ENCODE measurements at places on chromosomes 11 and 22.

- no peak for DNase-seq
Observed at GRCh38 chr11:129453293-129453721, 77.7 kb downstream of the BARX2 start.

DNA sequence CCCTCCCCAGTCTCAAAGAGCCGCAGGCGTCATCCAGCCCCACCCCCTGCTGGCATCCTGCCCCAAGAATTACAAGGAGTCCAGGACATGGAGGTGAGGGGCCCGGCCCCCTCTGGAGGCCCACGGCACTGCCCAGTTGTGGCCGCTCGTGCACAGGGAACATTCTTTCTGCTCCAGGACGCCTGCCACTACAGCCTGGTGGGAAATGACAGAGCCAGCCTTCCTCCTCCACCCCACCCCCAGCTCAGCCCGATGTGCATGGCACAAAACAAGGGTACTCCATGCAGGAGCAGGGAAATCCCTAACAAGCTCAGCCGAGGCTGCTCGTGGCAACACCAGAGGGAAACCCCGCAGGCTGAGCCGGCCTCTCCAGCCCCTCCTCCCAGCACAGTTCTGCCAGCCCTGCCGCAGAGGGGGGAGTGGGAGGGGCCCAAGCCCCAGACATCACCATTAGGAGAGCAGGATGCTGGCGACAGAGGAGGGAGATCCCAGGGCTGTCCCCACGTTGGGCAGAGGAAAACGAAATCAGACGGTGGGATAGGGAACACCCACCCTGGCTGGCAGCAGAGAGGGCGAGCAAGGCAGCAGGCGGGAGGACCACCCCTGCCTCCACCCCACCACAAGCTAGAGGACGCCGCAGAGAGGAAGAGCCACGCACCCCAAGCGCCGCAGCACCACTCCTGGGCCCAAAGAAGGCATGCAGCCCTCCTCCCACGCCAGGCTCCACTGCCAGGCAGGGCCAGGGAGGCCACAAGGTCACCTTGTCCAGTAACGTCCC, 10.0 kb downstream of the IGSF9B start:
- DNase-seq: no peak

- DNase-seq: no peak
Observed at GRCh38 chr11:128915149-128915521, 24.0 kb downstream of the KCNJ5 start.

DNA sequence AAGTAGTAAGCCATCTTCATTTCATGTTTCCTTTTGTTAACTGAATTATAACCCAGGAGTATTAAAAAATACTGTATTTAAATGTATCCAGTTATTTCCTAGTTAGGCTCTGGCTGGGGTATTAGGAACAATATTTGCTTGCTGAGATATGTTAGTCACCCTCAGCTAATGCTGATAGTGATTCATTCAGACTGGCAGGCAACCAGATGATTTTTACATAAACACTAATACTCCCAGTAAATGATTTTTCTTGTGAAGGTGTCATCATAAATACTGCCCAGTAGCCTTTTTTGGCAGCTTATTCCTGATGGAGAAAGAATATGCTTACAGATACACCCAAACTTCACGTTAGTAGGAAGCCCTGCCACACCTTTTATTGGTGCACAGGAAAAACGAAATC, 8.1 kb downstream of the YWHAH start:
- DNase-seq: peak; percentile 40

DNA sequence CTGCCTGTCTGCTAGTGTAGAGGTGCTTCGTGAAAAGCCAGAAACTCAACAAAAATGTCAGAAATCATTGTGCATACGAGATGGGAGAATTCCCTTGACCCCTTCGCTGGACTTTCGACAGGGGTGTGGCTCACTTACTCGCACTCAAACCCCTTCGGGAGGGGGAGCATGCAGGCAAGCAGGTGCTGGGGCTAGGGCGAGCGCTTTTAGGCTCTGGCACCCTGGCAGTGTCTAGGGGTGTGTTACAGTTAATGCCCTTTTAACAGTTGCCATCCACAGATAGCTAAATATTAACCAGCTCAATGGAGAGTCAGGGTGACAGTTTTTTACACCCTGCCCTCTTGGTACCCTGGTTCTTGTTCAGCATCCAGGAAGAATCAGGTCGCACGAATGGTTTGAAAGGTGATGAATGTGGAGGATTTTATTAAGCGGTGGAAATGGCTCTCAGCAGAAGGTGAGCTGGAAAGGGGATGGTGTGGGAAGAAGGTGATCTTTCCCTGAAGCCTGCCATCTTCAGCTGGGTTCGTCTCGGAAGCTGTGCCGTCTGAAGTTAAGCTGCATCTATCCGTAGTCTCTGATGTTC, 59.6 kb upstream of the SHANK2 start:
- no peak for DNase-seq

DNA sequence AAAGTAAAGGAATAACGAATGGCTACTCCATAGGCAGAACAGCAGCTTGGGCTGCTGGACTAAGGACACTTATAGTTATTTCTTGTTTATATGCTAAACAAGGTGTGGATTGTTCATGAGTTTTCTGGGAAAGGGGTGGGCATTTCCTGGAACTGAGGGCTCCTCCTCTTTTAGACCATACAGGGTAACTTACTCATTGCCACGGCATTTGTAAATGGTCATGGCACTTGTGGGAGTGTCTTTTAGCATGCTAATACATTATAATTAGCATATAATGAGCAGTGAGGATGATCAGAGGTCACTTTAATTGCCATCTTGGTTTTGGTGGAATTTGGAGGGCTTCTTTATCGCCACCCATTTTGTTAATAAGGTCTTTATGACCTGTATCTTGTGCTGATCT, 7.0 kb downstream of the OR4X1 start:
- DNase-seq: no peak

DNA sequence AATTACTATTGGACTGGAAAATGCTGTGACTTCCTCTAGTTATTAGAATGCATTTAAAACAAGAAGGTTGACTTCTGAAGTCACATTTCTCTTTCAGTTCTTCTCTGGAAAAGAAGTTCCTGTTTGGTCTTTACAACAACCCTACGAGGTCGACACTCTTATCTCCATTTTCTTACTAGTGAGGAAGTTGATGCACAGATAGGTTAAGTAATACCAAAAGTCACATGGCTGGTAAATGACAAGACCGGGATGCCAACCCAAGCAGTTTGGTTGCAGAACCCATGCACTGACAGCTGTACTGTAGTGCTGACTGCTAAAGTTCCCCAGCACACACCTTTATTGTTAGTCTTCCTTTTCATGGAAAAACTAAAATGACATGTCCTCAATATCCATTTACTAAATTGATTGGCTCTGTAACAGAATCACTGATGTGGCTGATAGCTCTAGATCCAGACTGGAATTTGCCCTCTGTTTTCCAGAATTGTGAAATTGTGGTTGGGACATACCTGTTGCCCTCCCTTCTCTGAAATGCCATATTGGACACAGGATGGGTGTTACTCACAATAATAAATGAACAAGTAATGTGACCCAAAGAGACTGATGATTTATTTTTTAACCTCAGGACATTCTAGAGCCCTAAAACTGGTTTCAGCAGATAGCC, 9.4 kb upstream of the TECTA start:
- DNase-seq: peak; percentile 79

DNA sequence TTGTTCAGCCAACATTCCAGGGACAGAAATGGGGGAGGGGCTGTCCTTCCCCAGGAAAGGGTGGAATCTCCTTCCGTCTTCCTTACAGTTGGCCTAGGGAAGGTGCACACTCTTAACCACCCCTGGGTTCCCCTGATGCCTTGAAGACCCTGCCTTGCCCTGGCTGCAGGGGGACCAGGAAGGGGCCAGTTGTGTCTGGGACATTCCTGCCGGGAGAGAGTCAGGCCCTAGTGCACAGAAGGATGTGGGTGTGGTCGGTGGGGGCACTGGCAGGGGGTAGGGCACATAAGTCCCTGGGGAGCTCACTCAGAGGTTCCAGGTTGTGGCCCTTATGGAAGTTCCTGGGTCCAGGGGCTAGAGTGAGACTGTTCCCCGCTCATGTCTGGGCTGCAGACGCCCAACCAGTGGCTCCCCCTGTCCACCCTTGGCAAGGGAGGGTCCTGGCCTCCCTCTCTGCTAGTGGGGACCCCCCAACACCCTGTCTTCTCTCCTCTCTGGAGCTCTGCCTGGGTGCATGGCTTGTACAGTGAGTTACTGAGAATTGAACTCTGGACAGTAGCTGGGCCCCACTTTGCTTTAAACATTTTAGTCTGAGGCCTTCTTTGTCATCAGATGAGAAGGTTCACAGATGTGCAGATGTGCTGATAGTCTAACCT, 2.0 kb upstream of the APOBEC3A start:
- no peak for DNase-seq

DNA sequence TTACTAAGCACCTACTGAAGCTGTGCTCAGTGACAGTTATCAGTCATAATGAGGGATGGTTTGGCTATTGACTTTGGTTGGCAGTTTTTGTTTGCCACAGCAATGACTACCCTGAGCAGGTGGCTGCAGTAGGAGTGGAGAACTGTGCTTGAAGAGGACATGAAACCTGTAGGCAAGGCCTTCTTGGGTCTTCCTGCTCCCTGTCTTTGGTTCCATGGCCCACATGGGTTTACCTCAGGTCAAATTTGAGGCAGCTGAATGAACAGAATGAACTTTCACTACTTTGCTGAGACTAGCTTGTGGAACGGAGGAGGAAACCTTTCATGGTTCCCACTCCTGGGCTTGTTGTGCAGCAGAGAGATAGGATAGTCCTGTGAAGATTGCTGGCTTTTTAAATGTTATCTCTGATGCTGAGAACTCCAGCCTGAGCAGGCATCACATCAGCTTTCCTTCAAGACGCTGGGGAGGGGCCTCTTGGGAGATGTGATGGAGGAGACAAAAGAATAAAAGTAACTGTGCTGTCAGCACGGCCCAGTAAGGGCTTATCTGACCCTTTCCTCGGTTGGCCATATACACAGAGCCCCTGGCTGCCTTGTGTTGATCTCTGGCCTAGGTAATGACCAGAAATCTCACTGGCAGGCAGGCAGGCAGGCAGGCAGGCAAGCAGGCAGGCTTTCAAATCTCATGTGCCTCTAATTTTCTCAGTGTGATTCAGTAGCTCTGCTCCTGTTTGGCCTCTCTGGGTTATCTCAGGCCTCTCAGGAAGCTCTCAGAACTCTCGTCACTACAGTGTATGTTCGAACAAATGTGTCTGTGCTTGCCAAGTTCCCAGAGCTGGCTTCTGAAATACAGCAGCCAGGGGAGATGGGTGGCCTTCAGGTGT, 12.0 kb downstream of the STIM1 start:
- no peak for DNase-seq

DNA sequence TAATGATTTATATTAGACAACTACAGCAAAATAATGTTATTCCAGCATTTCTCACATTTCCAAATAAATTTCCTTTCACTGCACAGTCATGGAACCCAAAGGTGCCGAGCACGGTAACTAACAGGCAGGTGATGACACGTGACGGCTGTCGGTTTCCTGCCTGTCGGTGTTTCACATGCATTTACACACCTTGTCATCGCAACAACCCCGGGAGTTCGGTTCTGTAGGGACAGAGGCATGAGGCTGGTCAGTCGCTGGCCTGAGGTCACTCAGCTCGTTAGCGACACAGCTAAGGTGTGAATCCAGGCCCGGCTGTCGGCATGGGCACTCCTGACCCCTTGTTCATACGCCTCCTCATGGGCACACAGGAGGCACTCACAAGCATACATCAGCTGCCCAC, 9.9 kb downstream of the DNAL4 start:
- DNase-seq: no peak

- no peak for DNase-seq
Observed at GRCh38 chr22:39690881-39691605, 120.5 kb downstream of the CACNA1I start.

- DNase-seq: no peak
Observed at GRCh38 chr11:73664877-73665276, 18.5 kb downstream of the PLEKHB1 start.

DNA sequence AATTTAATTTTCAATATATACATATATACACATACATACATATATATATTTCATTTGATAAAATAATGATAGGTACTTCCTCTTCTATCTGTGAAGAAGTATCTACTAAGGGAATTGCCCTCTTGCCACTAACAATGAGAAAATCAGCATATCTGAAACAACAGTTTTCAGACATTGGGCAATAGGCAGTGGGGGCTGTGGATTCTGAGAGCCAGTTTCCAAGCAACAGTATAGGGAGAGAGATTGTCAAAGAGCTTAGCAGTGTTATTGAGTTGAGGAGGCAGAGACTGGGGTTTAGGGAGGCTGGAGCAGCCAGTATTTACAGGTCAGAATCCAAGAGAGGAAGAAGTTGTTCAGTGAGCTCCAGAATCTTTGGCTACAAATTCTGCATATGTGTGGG, 119.3 kb downstream of the ARFGAP2 start:
- DNase-seq: peak; percentile 61

GRCh38 chr11:45473341-45473895, 187.3 kb upstream of the SYT13 start:
- DNase-seq: no peak

GRCh38 chr11:42179216-42179615, 719.8 kb upstream of the LRRC4C start:
- DNase-seq: no peak

- DNase-seq: no peak
Observed at GRCh38 chr11:128165572-128165971, 421.8 kb downstream of the ETS1 start.

- no peak for DNase-seq
Observed at GRCh38 chr22:22400964-22401363, 107.6 kb downstream of the ZNF280B start.

- DNase-seq: no peak
Observed at GRCh38 chr11:31763296-31763695, 47.8 kb downstream of the PAX6 start.

Measured in suppressor macrophage treated with lipopolysaccharide for 4 hours (primary cell).